Pancreas (tissue), 10 donors: ENCODE measurements at places on chromosomes 12 and 14.

GRCh38 chr14:32183151-32184058 is 18.4 kb upstream of the RNU6-7 start:
- no peak for DNase-seq

- DNase-seq, result peak; percentile 76
These were observed at the start of gene NUAK1 for GRCh38 chr12:106138633-106139421. TSS of gene NUAK1 (minus strand) at chr12:106138954. CDS start at chr12:106138653, 301 bp downstream.

DNA sequence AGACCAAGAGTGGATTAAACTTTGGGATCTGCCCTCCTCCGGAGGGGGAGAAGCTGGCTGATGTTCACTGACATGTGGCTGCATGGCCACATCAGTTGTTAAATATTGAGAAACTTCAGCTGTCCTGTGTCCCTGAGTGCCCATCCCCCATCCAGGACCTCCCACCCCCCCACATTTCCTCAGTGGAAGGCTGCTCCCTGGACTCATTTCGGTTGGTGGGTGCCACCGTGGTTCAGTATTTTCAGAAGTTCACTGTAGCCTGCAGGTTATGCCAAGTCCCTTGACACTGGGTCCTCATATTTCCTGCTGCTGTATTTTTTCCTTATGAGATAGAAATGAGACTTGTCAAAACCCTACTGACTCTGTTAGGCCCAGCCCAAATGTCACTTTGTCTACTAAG is 302.4 kb downstream of the CACNA1C start:
- no peak for DNase-seq

DNA sequence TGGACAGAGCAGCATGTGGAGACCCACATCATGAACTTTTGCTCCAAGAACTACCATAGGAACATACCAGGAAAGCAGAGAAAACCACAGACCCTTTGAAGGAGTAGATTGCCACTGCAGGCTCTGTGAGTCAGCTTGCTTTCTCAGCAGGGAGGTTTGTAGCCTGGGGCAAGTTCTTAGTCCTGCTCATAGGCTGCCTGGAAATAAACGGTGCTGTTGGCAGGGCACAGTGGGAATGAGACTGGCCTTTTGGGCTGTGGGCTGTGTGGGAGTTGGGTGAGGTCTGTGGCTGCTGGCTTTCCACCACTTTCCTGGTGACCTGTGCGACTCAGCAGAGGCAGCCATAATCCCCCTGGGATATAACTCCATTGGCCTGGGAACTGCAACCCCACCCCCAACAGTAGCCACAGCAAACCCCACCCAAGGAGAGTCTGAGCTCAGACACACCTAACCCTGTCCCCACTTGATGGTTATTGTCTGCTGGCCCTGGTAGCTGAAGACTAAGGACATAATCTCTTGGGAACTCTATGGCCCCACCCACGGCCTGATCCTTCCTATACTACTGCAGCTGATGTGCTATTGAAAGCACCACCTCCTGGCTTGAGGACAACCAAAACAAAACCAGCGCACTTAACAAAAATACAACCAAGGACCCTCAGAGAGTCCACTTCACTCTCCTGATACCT is 192.1 kb upstream of the GARIN6 start:
- DNase-seq, result no peak

GRCh38 chr12:115857160-115857920 is 420.2 kb downstream of the MED13L start:
- DNase-seq, result no peak
